Fibroblast of the aortic adventitia (primary cell): ENCODE measurements at places on chromosomes 2 and 18. TPM values are rescaled to one million over a fixed set of nuclear protein-coding genes. Genes with fewer than 3 reads are reported as not detected.

MFSD2B gene
- not detected in 2 replicates for total RNA-seq

DNA sequence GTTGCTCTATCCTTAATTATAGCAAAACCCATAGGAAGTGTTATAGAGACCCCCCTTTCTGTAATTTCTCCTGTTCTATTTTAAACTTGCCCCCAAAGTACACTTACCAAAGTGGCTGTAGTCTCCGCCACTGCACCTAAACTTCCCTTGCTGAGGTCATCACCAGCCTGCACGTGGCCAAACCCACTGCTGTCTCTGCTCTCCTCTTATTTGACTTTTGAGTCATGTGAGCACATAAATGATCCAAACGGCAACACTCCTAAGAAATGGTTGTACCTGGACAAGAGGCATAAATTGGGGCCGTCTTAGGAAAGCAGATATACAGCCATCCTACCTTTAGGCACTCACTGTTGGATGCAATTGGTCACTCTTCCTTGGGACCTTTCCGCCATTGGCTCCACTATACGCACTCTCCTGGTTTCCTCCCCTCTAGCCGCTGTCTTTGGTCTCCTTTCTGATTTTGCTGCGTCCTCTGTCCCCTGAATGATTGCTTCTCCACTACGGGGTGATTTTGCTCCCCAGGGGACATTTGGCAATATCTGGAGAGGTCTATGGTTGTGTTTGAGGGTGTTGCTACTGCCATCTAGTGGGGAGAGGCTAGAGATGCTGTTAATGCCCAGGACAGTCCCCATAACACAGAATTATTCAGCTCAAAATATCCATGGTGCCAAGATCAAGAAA, 19.2 kb upstream of the IL36G start:
- peak; percentile 78 for DNase-seq

GRCh38 chr2:197357986-197358385, 47.4 kb upstream of the ANKRD44 start:
- DNase-seq, result no peak

- no peak for DNase-seq
These were observed 170.2 kb downstream of the ZEB2 start for GRCh38 chr2:144349674-144350073.

MLPH gene
- total RNA-seq, result 5.2 and 6.1 TPM in 2 replicates
